Stimulated activated CD8-positive, alpha-beta memory T cell treated with anti-CD3 and anti-CD28 coated beads, Interleukin-4, amount 100 ng/mL, for 1 hour (primary cell): ENCODE measurements at places on chromosomes 3 and 15.

- DNase-seq, result no peak
These were observed 159.0 kb upstream of the VEPH1 start for GRCh38 chr3:157662171-157662570.

DNA sequence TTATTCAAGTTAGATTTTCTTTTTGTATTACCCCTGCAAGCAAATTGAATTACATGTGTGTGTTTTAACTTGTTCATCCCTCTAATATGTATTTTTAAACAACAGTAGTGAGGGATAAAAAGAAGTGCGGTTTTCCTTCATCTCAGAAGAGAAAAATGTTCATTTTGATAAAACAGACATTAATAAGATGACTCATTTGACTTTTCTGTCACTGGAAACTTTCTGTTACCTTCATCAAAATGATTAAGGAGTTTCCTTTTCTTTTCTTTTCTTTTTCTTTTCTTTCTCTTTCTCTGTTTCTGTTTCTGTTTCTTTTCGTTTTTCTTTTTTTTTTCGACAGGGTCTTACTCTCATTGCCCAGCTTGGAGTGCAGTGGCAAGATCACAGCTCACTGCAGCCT is 53.0 kb downstream of the ECT2 start:
- DNase-seq, result no peak

DNA sequence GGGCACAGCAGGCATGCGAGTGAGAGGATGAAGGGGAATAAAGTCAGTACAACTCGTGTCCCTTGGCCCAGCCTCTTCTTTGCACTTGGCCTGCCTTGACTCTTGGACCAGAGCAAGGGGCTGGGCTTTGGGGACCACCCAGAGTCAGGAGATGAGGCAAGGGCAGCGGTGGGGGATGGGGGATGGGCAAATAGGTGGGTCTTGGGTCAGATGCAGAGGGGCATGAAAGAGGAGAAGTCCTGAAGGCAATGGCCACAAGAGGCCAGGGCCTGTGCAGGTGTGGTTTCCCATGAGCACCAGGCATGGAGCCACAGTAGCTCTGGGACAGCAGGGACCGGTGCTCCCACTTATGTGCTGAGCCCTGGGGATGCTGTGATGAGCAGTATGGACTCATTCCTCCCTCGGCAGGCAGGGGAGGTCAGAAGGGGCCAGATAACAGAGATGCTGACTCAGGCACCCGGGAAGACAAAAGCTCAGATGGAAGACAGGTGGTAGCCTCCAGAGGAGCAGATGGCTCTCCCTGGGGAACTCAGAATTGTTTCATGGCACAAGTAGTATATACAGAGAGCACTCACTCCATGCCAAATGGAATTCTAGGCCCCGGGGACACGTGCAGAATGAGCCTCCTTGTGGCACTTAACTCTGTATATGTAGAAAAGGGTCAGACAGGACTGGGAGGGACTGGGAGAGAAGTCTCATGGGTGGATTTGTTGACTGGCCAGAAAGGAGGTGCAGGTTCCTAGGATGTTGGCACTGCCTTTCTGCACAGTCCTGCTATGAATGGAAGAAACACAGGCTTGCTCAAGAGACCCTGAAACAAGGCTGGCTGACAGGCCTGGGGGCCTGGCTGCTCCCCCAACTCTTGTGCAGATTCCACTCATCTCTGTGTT is 14.3 kb downstream of the ZBTB47 start:
- DNase-seq, result no peak

DNA sequence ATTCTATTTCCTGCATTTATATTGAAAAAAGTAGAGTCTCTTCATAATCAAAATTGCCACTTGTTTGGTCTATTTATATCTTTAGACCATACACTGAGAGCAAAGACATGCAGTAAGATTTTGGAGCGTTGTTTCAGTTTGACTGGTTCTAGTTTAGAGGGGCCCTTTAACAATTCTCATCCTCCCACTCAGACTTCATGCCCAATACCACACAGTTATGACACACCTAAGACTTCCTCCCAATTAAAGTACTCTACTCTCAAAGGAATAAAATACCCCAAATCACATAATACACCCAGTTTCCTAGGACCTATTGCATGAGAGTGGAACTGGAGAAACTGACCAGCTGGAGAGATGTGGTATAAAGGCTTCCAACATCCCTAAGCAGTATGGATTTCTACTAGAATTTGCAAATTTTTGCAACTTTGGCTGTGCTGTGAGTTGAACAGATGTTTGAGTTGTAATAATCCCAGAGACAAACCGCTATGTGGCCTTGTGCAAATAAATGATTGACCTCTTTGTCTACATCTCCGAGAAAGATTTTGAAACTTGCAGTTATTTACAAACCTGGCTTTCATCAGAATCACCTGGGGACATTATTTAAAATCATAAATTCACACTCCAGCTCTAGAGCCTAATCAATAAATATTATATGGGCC is 170.0 kb upstream of the ROBO2 start:
- DNase-seq, result no peak

DNA sequence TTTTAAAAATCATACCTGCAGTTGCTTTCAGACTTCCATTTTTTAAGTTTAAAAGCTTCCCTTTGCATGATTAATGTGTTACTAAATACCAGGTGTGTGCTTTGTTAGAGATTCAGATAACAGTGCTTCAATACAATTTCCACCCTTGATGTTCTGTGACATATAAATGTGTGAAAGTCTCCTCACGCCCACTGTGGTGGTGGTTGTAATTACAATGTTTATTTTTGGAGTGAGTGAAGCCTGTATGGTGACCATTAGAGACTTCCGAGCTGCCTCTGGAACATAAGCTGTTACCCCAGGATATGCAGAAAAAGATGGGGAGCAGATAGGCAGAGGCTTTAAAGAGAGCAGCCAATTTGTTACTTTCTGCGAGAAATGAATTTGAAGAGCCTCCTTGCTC is 57.2 kb downstream of the P3H2 start:
- no peak for DNase-seq

DNA sequence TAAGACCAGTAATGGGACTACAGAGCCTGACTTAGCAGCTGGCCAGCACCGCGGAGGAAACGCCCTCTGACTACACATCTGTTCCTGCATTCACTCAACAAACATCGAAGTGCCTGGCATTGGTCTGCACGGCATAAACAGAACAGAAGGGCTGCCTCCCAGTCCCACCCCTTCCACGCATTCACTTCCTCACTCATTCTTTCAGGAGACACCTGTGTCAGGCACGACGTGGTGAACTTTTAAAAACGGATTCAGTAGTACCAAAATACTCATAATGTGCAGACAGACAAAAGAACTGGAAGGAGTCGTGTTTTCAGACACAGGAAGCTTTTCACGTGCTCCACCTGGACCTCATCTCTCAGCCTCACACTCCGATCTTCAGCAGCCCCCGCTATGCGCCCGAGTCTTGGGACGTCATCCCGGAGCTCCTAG is 123.3 kb downstream of the XXYLT1 start:
- no peak for DNase-seq

DNA sequence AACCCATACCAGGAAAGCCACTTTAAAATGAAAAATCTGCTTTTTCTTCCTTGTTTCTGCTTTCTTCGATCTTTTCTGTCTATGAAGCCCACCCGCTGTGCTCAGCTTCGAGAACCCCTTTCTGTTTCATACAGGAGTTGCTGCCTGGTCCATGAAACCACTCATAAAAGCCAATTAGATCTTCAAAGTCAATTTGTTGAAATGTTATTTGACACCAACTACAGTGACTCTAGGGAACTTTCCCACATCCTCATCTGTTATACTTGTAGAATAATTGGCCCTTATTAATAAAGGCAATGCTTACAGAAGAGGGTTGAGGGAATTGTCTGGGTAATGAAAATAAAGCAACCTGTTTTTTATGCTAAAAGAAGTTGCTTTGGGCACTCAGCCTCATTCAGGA is 523.6 kb downstream of the OCA2 start:
- no peak for DNase-seq

DNA sequence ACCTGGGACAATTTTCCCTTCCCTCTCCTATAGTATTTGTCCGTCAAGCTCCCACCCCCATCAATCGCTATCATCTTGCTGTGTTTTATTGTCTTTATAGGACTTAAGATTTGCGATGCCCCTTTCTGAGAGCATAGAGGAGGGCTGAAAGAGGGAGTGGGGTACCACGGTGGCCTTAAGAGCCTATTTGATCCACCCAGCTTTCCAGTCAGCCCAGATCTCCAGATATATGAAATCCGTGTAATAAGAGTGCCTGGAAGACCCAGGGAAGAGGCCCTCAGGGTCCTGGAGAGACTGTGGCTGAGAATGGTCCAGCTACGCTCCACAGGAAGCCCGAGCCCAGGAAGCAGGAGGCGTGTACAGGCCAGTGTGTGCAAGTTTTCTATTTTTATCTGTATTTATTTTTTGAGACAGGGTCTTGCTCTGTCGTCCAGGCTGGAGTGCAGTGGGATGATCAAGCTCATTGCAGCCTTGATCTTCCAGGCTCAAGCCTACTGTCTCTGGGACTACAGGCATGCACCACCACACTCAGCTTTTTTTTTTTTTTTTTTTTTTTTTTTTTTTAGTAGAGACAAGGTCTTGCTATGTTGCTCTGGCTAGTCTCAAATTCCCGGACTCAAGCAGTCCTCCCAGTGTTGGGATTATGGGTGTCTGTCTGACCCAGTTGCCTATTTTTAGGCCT is 964 bp upstream of the NCKIPSD start:
- no peak for DNase-seq

DNA sequence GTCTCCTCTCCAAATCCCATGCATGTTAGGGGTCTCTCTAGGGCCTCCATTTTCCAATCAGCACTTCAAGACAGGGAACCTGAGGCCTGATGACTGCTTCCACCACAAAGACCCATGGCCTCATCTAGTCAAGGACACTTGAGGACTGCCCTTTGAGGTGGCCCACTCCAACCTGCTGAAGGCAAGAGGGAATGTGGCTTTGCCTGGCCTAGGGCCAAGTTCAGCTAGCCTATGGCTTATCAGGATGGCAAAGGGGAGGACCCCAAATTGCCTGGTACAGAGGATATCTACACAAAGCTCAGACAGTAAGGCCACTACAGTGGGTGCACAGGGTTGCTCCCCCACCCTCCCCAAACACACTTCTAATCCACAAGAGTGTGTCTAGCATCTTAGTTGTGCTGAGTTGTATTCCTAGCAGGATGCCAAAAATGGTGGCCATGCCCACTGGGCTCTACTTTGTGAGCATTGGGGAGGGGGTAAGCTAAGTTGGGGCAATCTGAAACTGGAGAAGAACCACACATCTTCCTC is 10.0 kb upstream of the GRAMD2A start:
- no peak for DNase-seq

- DNase-seq, result no peak
These were observed 460.9 kb downstream of the OTOL1 start for GRCh38 chr3:161957467-161957866.

GRCh38 chr3:88812576-88812975 is 294.8 kb upstream of the EPHA3 start:
- no peak for DNase-seq

GRCh38 chr3:134146666-134147065 is 104.0 kb downstream of the RYK start:
- DNase-seq, result no peak

DNA sequence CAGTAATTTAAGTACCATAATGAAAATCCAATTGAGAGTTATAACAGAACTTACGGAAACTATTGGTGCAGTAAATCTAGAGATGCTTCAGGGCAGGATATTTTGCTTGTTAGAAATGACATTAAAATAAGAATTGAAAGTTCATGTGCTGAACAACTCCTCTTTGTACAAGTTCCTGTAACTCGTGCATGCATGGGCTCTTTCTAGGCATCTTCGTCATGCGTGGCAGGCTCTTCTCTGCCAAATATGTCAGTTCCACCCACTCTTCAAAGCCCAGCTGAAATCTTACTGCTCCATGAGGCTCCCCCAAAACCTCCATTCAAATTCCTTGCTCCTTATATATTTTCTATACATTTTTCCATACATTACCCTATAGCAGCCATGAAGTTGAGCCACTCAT is 48.7 kb downstream of the FBN1 start:
- no peak for DNase-seq

GRCh38 chr3:124560666-124561215 is 169.5 kb upstream of the UMPS start:
- no peak for DNase-seq

GRCh38 chr15:76467136-76467535 is 130.6 kb downstream of the ISL2 start:
- no peak for DNase-seq

DNA sequence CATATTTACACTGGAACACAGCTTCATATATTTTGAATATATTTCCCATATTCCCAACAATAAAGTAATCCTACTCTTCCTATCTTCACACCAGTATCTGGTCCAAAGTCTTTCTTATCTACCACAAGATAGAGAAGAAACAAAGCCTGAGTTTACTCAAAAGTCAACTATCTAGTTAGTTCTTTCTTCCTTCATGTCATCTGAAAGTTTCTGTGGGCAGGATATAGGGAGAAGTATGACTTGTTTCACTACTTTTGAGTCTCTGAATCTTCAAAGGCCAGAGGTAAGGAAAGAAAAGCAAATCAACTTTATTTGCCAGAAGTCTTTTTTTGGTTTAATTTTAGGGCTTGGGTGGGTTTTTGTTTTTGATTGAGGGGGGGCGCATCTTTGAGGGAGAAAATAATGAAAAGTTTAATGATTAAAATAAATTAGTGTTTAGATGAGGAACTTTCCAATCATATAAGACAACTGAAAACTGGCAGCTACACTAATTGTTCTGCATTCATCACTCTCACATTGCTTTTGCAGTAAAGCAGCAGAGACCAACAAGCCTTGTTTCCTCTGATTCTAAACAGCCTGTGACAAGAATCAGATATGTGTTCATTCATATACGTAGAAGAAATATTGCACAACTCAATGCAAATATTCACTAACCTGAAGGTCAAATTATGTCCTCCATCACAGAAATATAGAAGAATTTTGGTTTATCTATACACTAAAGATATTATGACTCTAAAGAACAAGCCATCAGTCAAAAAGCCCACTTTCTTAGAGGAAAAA is 421.4 kb downstream of the SHQ1 start:
- no peak for DNase-seq

DNA sequence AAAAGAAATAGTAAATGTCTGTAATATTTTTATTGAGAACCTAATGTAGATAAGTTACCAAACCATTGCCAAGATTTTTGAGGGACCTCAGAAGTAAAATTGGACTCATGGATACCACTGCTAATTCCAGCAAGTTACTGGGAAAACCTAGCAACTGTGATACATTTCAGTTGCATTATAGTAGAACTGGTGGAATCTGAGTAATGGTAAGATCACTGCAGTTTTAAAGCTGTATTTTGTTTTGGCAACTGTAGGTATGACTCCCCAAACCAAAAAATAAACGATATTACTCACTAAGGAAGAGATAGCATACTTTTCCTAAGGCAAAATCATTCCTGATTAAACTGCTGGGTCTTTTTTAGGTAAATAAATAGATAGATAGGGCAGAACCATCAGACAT is 54.0 kb downstream of the ARMC8 start:
- no peak for DNase-seq
